ENCODE measurements at places on chromosomes 1 and 21.

- no peak for DNase-seq
Observed at GRCh38 chr1:39842030-39842678, 41.1 kb downstream of the TRIT1 start.

DNA sequence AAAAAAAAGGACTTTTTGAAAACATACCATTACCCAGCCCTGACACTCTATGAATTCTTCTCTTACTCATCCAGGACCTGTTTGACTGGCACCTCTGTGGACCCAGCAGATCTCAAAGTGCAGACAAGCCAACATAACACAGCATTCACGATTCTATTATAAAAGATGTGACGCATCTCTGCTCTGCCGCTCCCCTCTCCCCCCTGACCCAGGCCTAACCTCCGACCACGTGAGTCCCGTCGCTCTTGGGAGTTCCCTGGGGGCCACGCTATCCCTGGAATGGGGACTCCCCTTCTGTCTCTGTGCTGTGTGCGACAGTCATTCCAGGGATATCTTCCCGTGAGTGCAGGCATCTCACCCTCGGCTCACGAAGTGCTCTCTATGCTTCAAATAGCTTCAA is 21.1 kb downstream of the LRRC38 start:
- no peak for DNase-seq

- DNase-seq: no peak
Observed at GRCh38 chr1:156929596-156930238, 9.3 kb downstream of the LRRC71 start.

DNA sequence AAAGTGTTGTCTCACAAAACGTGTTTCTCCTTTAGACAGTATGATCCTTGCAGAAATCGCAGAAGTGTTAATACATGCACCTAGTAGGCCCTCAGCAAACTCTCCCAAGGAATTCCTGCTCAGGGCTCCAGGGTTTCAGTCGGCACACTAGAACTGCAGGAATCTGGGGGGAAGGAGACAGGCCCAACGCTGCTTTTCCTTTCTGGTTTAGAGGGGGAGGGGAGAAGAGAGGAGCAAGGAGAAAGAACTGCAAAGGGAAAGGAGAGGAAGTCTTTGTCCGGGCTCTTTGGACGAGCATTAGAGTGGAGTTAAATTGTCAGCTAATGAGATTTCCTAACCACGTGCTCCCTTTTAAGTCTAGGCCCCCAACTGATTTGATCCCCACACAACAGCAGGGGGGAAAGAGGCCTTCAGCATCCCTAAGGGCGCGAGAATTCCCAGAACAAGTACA is 103.7 kb upstream of the SOD1 start:
- no peak for DNase-seq

- DNase-seq: no peak
Observed at GRCh38 chr21:38376235-38376634, 119.4 kb downstream of the KCNJ15 start.

DNA sequence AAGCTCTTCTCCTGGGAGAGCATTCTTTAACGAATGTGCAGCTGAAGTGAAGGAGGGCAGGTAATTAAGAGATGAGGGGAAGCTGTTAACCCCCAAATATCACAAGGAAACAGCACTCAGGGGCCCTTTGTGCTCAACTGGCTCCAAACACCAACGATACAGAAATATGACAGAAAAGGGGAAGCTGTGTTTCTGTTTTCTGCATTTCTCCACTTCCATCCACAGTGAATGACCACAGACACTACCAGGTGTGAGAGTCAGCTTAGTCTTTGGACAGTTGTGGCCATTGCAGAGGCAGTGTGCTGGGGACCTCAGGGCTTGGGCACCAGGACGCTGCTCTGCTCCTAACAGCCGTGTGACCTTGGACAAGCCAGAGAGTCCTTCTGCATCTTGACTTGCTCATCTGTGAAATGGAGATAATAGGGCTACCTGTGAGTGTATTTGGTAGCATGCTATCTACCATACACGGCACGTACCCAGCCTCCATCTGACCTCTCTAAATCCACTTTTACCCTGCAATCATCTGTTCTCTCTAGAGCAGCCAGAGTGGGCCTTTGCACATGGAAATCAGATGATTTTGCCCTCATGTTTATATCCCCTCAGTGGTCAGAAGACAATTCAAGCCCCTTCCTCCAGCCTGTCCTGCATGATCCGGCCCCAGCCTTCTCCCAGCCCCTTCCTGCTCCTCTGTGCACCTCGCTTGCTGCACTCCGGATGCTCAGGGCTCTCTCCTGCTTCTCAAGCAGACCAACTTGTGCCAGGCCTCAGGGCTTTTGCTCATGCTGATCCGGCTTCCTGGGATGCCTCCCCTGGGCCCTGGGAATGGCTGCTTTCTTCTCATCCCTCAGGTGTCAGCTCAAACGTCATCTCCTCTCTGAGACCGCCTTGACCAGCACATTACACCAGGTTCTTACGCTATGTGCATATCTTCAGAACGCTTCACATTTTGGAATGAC is 4.7 kb upstream of the TINAGL1 start:
- DNase-seq: no peak

GRCh38 chr21:26408511-26408910 is 164.6 kb downstream of the CYYR1 start:
- DNase-seq: no peak

DNA sequence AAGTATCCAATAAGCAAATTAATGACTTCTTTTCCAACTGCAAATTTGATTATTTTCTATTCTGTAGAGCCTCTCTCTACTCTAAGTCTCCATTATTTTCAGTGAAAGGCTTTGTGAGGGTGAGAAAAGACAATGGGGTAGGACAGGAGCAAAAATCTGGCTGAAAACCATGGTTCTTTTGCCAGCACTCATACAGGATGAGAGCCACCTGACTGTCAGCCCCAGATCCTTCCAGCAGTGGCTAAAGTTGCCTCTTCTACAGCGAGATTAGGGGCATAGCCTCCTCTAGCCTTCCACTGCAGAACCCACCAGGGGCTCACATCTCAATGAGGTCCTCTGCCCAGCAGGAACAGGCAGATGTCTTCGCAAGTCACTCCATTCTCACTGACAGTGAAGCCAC is 23.7 kb downstream of the NMNAT2 start:
- no peak for DNase-seq

- no peak for DNase-seq
Observed at GRCh38 chr1:10415211-10415930, 14.9 kb upstream of the CENPS start.

DNA sequence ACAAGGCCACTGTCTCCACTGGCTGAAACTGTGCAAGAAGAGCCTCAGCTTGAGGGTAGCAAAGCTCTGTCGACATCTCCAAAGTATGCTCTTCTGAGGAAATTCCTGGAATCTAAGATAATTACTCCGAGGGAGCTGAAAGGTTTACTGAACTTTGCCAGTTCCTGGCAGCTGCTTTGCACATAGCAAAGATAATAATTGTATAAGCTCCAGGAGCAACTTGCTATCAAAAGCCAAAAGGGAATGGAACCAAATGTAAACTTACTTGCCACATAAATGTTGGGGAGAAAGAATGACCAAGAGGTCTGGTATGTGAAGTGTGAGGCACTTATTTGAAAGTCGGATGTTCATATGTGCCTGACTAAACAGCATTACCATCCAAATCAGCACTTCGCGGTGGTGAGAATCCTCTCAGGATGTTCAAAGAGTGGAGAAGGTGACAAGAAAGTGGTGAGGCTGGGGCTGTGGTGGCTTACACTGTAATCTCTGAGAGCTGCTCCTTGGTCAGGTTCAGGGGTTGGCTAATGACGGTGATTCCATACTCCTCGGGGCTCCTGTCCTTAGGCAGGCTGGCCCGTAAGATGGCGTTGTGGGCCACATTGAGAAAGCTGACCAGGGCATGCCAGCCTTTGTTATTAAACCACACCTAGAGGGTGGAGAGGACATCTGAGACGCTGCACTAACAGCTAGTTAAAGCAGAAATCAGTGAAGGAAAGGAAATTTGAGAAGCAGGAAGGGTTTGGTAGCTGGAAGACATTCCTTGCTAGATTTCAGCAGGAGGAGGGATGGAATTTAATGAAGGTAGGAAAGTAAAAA is 100.0 kb downstream of the ABCA4 start:
- no peak for DNase-seq

GRCh38 chr1:91104712-91105111 is 82.9 kb upstream of the ZNF644 start:
- no peak for DNase-seq

- no peak for DNase-seq
Observed at GRCh38 chr1:44288883-44289282, 66.2 kb downstream of the ERI3 start.

Data from SW480 (cell line).